Left colon (tissue), 2 donors: ENCODE measurements at places on chromosomes 4 and X. TPM values are rescaled to one million over a fixed set of nuclear protein-coding genes. Genes with fewer than 3 reads are reported as not detected.

- DNase-seq: peak; percentile 31
These were observed 147.6 kb upstream of the FRG1 start for GRCh38 chr4:189792924-189793618.

- DNase-seq: no peak
These were observed 124.1 kb upstream of the NEIL3 start for GRCh38 chr4:177185579-177185978.

GRCh38 chrX:15856222-15856587, 1.6 kb upstream of the AP1S2 start:
- no peak for DNase-seq

DNA sequence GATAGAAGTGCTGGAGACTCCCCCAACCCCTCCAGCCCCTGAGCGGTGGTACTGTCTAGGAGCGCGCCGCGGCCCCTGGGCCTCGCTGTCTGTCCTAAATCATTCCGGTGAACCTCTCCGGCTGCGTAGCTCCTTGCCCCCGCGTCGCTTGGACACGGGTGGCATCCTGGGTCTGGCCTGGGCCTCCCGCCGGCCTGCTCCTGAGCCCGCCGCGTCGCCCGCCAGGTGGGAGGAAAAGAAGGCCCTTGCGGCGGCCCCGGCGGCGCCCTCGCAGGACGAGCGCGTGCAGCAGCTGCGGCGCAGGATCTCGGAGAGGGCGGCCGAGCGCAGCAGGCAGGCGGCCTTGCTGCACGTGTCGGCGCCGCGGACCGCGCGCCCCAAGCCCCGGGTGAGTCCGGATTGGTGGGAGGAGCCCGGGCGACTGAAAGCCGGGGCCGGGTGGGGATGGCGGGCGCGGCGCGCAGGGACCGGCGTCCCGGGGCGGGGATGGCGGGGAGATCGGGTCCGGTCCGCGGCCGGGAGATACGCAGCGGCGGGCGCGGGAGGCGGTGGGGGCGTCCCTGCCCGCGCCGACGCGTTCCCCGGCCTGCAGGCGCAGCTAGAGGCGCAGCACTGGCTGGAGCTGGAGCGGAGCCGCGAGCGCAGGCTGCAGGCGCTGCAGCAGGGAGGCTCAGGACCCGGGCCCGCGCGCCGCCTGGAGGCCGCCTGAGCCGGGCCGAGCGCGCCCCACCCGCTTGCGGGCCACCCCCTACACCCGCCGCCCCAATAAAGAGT, 6.5 kb upstream of the RNF4 start:
- DNase-seq: peak; percentile 70

- DNase-seq: no peak
These were observed 155.0 kb downstream of the RELL1 start for GRCh38 chr4:37531151-37531550.

DNA sequence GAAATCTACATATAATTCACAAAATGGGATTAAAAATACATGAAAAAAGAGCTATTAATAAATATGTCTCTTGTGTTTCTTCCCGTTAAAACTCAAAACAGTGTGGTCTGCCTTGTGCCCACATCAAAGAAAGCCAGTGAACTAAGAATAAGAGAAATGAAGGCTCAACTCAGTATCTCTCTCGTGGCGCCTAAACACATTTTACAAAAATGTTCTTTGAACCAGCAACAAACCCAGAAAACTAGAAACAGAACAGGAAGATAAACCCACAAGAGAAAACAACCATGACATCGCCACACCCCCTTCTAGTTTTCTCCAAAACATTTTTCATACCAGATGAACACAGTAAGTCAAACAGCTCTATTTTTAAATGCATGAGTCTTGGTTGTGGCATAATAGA, 130.1 kb downstream of the DCHS2 start:
- no peak for DNase-seq

DNA sequence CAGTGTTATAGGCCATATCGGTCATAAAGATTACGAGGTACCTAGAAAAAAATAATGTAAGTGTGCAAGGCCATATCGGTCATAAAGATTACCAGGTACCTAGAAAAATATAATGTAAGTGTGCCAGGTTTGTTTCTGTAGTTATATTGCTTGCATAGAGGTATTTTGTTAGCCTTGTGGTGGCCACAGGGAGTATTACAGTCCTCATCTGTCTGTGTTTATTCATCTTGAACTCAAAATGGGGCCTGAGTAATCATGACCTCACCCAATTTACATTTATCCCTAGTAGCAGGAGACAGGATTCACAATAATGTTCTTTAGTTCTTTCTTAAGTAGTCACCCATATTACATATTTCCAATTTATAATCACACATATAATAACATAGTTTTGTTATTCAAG, 459.7 kb downstream of the MID1IP1 start:
- no peak for DNase-seq

GRCh38 chr4:112288455-112288854, 2.8 kb upstream of the TIFA start:
- DNase-seq: no peak

GRCh38 chrX:108000751-108001150, 18.6 kb upstream of the TEX13B start:
- no peak for DNase-seq

GRCh38 chr4:11011249-11011648, 326.7 kb upstream of the CLNK start:
- DNase-seq: no peak

GRCh38 chrX:129534816-129535578, 5.1 kb upstream of the OCRL start:
- no peak for DNase-seq

GRCh38 chrX:109990582-109991276, 12.2 kb upstream of the TMEM164 start:
- DNase-seq: no peak

DNA sequence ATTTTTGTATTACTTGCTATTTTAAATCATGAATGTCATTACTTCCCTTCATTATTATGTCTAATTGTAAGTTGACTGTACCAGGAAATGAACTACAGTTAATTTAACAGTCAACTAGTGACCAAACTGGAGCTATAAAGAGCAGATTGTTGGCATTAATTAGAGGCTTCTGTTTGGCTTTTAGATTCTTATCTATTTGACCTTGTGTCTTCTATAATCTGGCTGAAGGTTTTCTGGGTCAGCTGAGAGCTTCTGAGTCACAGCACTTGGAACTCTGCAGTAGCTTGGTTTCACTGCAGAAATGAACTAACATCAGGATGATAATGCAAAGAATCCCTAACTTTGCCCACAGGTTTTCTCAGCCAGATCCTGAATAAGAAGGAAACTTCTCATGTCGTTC, 169.2 kb upstream of the LEF1 start:
- DNase-seq: no peak

DNA sequence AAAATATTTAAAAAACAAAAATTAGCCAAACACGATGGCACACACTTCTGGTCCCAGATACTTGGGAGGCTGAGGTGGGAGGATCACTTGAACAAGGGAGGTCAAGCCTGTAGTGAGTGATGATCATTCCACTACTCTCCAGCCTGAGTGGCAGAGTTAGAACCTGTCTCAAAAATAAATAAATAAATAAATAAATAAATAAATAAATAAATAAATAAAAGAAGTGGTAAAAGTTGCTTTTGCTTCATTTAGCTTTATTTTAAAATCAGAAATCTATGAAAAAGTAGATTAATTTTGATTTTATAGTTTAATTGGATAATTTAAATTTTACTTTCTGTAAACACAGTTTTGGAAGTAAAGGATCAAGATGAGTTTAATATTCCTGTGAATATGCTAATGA, 552.9 kb upstream of the PCDH10 start:
- no peak for DNase-seq

The MTMR8 gene
- 9.0 TPM for total RNA-seq

The LRAT gene
- 0.53 TPM for total RNA-seq

The MSX1 gene
- 0.25 TPM for total RNA-seq

The FAT1 gene
- 299 TPM for total RNA-seq

The CASK gene
- total RNA-seq: 112 TPM
